ENCODE measurements at places on chromosomes 3 and 15.

- no peak for ATAC-seq
Measured at GRCh38 chr3:181006541-181006940, 17.0 kb upstream of the DNAJC19 start.

DNA sequence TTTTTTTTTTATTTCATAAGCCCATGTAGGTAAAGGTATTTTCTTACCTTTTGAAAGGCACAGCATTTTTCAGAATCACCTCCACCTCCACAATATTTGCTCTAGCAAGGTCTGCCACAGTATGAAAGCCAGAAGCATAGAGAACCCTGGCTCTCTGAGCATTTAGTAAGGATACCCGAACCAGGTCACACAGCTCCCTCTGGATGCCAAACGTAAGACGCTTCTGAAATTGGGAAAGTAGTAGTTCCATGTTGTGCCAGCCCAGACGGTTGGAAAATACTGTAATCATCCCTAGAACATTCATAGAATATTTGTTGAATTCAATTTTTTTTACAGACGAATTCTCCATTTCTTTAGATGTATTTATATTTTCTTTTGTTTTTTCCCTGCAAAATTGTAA lies 52.4 kb downstream of the POLQ start:
- ATAC-seq = no peak

DNA sequence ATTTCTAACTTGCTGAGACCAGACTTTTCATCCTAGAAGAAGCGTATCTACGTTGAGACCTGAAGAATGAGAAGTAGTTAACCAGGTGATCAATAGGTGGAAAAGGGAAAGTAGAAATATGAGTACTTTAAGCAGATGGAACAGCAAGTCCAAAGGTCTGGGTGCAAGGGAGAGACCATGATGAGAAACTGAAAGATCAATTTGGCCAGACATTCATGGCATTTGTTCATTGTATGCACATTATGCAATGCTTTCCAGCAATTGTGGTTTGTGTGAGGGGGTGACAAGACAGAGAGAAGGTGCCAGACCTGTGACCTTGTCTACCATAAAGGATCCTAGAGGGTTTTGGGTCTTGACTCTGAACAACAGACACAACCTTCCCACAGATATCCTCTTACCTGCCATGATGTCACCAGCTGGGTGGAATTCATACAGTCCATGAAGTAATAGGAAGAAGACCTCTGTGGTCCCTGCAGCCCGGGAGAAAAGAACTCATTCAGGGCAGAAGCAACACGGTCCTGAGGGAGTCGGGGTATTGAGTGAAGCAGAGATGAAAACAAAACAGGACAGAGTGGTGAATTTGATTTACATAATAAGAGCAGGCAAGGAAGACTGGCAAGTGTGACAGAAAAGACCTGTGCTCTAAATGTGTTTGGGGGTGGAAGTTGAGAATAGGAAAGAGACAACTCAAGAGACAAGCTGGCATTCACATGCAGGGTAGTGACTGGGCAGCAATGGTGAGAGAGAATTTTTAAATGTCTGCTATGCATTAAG lies 63.4 kb upstream of the PSMD6 start:
- no peak for ATAC-seq

DNA sequence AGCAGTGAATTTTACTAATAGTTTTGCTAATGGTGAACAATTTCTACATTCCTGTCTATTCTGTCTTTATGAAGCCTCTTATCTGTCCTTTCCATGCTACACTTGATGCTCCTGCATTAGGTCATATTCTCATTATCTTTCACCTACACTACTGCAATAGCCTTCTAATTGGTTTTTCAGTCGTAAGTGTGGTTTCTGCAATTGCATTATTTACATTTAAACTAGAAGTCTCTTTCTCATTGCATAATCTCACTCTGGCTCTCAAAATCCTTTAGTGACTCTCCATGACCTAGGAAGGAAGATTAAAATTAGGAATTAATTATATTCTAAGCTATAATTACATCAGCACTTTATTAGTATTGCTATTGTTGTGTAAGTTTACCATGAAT lies 686.5 kb downstream of the IGSF11 start:
- ATAC-seq = no peak

- no peak for ATAC-seq
Measured at GRCh38 chr3:64319391-64319790, 94.1 kb upstream of the PRICKLE2 start.
